ENCODE measurements at places on chromosomes 4 and X. TPM values are rescaled to one million over a fixed set of nuclear protein-coding genes. Genes with fewer than 3 reads are reported as not detected.

The HMX1 gene
- not detected for total RNA-seq

The ATP1B4 gene
- not detected for total RNA-seq

The GAGE12D gene
- not detected for total RNA-seq

The MMGT1 gene
- total RNA-seq: 32.6 TPM

The CCDC158 gene
- 1.7 TPM for total RNA-seq

The MAGEA8 gene
- total RNA-seq: not detected

The CSN1S1 gene
- not detected for total RNA-seq

The GAK gene
- total RNA-seq: 58.1 TPM

The SMIM43 gene
- total RNA-seq: 1.1 TPM

The FGFR3 gene
- total RNA-seq: 0.16 TPM

The SPATA4 gene
- 2.8 TPM for total RNA-seq

The RAI2 gene
- total RNA-seq: 26.0 TPM

The GJB1 gene
- total RNA-seq: not detected

The KIAA1210 gene
- total RNA-seq: not detected

The CTAG2 gene
- not detected for total RNA-seq

The DCAF4L1 gene
- 1.1 TPM for total RNA-seq

The SLITRK4 gene
- total RNA-seq: 2.5 TPM

The NWD2 gene
- 0.33 TPM for total RNA-seq

The ARHGEF6 gene
- 22.5 TPM for total RNA-seq

The CLIC2 gene
- 19.7 TPM for total RNA-seq

The MAD2L1 gene
- total RNA-seq: 1.4 TPM

The ZMAT1 gene
- 13.5 TPM for total RNA-seq

The HDX gene
- total RNA-seq: 9.1 TPM

The MXRA5 gene
- total RNA-seq: 8.0 TPM

The ALAS2 gene
- total RNA-seq: not detected

The STATH gene
- not detected for total RNA-seq

The ANK2 gene
- total RNA-seq: 141 TPM

The MAGEA11 gene
- not detected for total RNA-seq

The PABPC1L2A gene
- total RNA-seq: not detected

The NDNF gene
- total RNA-seq: 3.8 TPM

The SSX3 gene
- not detected for total RNA-seq

The ITIH6 gene
- total RNA-seq: under 0.01 TPM

The KLHL8 gene
- total RNA-seq: 10.8 TPM

The PRRG3 gene
- total RNA-seq: 0.71 TPM

The CFP gene
- 11.8 TPM for total RNA-seq

The GLUD2 gene
- total RNA-seq: 1.8 TPM

The GABRE gene
- total RNA-seq: 5.4 TPM

The UGT2A1 gene
- total RNA-seq: not detected

The HTN3 gene
- not detected for total RNA-seq

The SPANXB1 gene
- total RNA-seq: not detected

The PRDM8 gene
- 15.5 TPM for total RNA-seq

The JADE3 gene
- total RNA-seq: 5.3 TPM

The TMEM164 gene
- total RNA-seq: 8.0 TPM

The FHDC1 gene
- total RNA-seq: 1.1 TPM

The NAA11 gene
- not detected for total RNA-seq

The CXCL6 gene
- 0.33 TPM for total RNA-seq

The PPEF2 gene
- total RNA-seq: 0.33 TPM

The PPP2R3B gene
- 4.8 TPM for total RNA-seq

The RHOXF1 gene
- total RNA-seq: not detected

The JCHAIN gene
- 2.0 TPM for total RNA-seq

The THAP9 gene
- 4.9 TPM for total RNA-seq

The AMBN gene
- not detected for total RNA-seq

The CCNB3 gene
- 0.36 TPM for total RNA-seq

The PPID gene
- total RNA-seq: 54.8 TPM

The FAM9C gene
- not detected for total RNA-seq

The IL2 gene
- total RNA-seq: not detected

The CYBB gene
- 25.0 TPM for total RNA-seq

The MAGEH1 gene
- 27.3 TPM for total RNA-seq

Data from sigmoid colon (tissue), 7 donors.